Stimulated activated CD8-positive, alpha-beta memory T cell treated with anti-CD3 and anti-CD28 coated beads, Interleukin-7, amount 100 ng/mL, for 1 hour (primary cell): ENCODE measurements at places on chromosomes 4 and X.

DNA sequence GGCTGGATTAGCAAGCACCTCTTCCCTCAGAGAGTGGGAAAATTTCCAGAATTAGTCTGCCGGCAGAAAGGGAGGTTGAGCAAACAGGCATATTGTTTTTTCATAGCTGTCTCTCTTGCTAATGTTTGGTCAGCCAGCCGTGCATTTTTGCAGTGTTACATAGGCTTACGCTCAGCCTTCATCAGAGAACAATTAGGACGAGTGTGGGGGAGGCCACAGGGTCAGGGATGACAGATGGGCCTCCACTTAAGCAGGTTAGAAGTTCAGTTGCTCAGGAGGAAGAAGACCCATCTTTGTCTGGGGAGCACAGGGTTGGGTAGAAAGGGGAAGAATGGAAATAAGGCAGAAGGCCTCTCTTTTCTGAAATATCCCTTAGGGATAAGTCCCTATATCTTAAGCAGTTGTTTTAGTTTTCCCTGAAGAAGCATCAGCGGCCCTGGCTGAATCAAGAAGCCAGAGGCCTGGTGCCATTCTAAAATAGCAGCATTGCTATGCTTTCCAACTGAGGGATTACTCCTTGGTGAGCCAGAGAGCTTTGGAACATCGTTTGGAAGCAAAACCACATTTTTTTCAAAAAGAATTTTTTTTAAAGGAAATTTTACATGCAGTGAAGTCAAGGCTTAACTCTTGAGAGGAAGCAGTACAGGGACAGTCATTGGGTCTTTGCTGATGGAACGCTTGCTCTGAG, 118.8 kb downstream of the SMIM20 start:
- no peak for DNase-seq

DNA sequence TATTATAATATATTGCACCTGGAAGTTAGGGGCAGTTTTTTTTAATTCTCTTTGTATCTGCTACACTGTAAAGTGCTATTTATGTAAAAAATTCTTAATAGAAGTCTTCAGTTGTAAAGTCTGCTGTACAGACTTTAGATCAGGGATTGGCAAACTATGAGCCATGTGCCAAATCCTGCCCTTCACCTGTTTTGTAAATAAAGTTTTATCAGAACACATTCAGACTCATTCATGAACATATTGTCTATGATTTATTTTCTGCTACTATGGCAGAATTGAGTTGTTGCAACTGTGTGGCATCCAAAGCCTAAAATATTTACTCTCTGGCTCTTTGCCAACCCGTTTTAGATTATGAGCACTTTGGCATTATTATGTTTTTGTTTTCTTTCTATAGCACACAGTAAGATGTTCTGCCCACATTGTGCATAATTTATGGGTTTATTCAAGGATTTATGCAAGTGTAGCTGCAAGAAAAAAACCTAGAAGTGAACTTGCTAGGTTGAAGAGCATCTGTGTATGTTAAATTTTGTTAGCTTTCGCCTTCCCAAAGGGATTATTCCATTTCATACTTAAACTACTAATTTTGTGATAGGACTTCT, 56.9 kb downstream of the CLCN3 start:
- no peak for DNase-seq

DNA sequence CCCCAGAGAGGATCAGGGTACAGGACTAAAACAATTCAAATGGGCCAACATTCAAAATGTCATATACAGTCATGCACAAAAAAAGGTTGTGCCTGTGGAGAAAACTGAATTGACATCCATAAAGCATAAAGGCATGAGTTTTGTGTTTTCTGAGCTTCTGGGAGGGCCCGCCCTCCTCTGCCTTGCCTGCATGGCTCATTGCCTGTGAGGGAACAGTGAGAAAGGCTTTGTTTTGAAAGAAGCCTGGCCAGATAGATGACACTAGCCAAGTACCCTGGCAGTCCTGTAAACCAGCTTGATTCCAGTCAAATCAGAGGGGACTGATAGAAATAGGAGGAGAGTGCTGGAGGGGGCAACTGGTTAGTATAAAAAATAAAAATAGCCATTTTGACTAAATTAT, 194.3 kb downstream of the KIT start:
- DNase-seq, result no peak

DNA sequence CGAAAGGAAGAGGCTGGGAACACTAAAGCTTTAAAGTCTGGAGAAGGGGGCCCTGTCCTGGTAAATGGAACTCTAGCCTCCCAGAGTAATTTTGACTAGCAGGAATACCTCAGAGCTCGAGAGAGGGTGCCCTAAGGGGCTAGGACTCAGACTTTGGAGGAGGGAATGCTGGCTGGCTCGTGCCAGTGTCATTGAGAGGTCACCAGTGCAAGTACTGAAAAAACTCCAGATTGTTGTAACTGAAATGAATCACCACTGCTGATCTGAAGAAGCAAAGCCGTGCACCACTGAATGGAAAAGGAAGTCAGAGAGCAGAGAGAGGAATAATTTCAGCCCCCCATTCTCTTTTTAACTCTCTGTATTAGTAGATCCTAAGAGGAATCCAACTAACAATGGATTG, 690.2 kb downstream of the FAT4 start:
- DNase-seq, result no peak

DNA sequence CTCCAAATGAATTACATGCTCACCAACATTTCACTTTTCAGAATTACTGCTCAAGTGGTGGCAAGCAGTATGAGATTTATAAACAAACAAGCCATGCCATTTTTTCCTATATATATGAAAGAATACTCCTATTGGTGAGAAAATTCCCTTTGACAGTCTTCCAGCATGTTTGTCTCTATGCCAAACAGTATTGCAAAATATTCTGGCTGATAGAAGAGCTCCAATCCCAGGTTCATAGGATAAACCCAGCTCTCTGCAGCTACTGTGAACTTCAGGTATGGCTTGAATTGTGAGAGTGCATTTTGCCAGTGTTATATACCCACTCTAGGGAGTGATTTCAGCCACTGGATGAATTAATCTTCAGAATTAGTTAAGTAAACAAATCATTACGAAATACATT, 108.8 kb downstream of the MAGEC2 start:
- DNase-seq, result no peak

GRCh38 chr4:187491286-187491685, 504.3 kb upstream of the ZFP42 start:
- DNase-seq, result no peak

- DNase-seq, result no peak
Observed at GRCh38 chr4:110710070-110710469, 87.2 kb upstream of the PITX2 start.

GRCh38 chr4:128298852-128299251, 11.2 kb upstream of the PGRMC2 start:
- no peak for DNase-seq

GRCh38 chrX:43238461-43238945, 417.6 kb upstream of the MAOA start:
- DNase-seq, result no peak

- DNase-seq, result no peak
Observed at GRCh38 chr4:3721186-3721585, 45.0 kb upstream of the ADRA2C start.

- DNase-seq, result no peak
Observed at GRCh38 chr4:157045507-157046127, 30.3 kb upstream of the GLRB start.

DNA sequence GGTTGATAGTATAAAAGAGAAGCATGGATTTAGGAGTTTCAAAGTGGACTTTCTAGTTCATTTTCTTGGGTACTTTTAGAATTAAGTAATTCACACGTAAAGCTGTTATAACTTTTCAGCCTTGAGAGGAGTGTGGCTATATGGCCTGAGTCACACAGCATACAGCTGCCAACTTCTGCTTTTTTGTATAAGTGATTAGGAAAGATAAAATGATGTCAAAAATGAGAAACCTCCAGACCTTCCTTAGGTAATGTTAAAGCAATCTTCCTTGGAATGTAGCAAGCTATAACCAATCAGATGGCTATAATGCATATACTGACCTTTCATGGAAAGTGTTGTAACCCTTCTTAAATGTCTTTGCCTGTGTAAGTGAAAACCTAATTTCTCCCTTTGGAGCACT, 39.2 kb downstream of the RAB40AL start:
- no peak for DNase-seq

DNA sequence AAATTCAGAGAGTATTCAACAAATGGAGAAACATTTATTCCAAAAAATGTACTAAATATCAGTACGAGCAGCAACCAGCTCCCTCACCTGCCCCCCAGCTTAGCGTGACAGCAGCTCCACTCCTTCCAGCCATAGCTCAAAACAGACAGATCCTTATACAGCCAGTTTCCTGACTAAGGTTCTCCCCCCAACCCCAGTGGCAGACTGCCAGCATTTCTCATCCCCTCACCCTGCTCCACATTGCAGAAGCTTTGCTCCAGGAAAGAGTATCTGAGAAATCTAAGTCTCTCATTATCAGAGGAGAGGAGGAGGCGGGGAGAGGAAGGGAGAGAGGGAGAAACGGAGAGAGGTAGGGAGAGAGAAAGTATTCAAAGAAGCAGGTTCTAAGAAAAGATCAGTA, 53.3 kb upstream of the PASD1 start:
- no peak for DNase-seq

DNA sequence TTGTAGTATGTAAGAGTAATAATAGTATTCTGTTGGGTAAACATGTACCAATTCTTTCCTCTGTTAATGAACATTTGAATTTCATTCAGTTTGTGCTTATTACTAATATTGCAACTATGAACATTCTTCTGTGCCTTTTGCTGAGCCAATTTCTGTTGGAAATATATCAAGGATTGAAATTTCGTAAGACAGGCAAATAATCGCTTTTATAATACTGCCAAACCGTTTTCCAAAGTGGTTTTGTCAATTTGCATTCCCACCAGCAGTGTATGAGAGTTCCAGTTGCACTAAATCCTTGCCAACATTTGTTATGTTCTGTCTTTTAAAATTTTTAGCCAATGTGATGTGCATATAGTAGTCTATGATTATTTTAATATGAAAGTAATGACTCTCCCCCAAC, 38.6 kb downstream of the MAGEB17 start:
- DNase-seq, result no peak

DNA sequence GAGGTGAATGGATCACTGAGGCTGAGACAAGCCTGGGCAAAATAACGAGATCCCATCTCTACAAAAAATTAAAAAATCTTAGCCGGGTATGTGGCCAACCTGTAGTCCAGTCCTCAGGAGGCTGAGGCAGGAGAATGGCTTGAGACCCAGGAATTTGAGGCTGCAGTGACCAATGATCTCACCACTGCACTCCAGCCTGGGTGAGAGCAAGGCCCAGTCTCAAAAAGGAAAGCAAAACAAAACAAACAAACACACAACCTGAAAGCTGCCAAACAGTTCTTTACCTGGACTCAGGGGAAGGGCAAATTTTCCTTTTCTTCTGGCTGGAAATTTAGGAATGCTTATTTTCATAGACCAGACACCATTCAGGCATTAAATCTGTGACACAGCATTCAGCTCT, 163.1 kb upstream of the FAT1 start:
- DNase-seq, result no peak

GRCh38 chrX:69163936-69164741, 1.1 kb downstream of the PJA1 start:
- DNase-seq, result peak; percentile 9

DNA sequence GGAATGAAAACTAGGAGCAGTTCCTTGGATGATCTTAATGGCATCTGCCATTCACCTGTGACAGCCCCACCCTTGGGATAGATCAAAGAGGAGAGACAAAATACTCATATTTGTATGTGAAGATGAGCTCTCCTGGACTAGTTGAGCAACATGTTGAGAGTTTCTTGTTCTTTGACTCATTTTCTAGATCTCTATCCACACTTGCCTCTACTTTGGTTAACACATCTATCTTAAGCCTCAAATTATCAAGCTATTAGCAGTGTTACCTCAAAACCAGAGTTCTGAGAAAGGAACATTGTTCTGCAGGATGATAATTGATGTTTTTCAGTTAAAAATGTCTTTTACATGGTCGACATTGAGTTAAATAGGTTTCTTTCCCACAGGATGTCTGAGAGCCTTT, 94.2 kb upstream of the TEX13D start:
- DNase-seq, result no peak

- DNase-seq, result no peak
Observed at GRCh38 chr4:158597879-158598596, 73.6 kb downstream of the C4orf46 start.

DNA sequence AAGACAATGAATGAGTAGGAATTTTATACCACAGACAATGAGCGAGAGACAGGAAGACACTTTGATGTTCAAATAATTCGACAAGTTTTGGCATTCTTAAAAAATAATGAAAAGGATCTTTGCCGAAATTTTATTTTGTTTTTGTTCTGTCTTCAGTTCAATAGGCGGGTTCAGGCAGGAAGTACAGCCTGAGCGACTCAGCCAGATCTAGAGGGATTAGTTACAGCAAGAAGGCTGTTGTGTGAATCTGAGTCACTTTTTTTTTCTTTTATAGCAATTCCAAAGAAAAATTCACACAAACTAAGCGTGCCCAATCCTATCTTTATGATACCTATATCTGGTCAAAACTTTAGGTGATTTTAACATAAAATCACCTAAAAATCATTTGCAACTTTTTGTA, 505.4 kb upstream of the FAM241A start:
- no peak for DNase-seq

DNA sequence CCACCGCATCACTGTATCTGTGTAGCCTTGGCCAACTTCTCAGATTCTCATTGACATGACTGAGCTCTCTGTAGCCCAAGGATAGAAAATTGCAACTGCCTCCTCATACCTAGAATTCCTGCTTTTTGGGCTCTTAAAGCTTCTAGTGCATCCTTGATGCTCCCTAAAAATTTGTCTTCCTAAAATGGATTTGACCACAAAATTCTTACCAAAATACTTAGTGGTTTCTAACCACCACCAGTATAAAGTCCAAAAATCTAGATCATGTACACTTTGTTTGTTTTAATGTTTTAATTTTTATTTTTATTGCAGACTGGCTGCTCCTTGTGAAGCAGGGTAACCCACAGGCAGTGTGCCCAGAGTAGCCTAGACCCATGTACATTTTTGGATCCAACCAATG, 75.5 kb downstream of the TBC1D9 start:
- no peak for DNase-seq

- DNase-seq, result no peak
Observed at GRCh38 chr4:165394275-165394674, 15.5 kb downstream of the CPE start.

DNA sequence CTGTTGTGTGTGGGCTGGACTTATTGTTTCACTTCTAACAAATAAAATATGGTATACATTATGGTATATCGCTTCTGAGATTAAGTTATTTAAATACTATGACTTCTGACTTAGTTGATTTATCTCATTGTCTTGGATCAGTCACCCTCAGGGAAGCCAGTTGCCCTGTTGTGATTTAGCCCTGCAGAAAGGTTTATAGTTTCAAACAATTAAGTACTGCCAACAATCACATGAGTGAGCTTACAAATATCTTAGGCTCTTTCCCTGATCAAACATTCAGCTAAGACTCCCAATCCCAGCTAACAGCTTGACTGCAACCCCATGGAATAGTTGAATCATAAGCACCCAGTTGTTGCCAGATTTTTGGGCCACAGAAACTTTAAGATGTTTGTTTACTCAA, 85.4 kb downstream of the MAGEC1 start:
- DNase-seq, result no peak

DNA sequence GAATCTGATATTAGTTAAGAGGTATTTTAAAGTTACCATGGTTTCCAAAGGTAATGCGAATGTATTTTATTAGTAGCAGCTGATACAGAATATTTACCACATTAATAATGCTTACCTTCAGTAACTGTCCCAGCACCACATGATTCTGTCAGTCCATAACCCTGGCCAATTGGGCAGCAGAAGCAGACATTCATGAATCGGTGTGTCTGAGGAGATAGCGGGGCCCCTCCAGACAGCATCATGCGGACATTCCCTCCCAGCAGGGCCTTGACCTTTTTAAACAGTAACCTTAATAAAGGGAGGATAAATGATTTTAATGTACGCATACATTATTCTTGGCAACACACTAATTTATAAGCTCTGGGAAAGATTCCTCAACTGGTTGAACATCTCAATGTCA, 43.0 kb upstream of the KCNE5 start:
- no peak for DNase-seq
